ENCODE measurements at places on chromosomes 16 and 17.

DNA sequence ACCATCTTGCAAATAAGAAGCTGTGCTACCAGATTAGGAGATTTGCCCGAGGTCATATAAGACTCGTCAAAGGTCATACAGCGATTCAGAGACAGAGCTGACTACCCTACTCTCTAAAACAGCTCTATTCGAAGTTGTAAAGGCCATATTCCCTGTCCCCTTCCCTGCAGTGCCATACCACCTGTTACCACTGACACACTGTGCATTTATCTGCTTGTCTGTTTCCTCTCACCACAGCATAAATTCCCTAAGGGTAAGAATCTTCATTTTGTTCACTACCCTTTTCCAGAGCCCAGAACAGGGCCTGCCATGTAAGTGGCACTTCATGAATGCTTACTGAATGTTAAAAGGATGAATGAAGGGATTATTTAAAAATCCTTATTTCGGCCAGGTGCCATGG, 3.4 kb upstream of the KSR1 start:
- no peak for DNase-seq

- DNase-seq, result no peak
Observed at GRCh38 chr16:63372283-63372682, 1336.0 kb upstream of the CDH8 start.

GRCh38 chr17:75959051-75959838, 18.4 kb upstream of the FBF1 start:
- DNase-seq, result no peak

GRCh38 chr16:56697456-56698155, 15.3 kb downstream of the MT1X start:
- no peak for DNase-seq

DNA sequence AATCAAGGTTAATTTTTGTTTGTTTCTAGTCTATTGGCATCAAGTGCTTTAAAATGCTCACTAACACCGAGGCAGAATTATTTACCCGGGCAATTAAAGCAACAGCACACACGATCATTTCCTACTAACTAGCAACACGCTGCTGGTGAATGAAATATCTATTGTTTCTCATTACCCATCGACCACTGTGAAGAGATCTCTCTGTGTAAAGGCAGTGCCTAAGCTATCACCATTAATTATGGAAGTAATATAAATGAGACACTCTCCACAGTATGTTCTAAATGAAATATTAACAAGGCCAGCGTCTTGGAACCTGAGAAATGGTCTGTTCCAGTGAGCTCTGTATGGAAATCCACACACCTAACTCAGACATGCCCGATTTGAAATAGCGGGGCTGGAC, 397.6 kb downstream of the MAF start:
- DNase-seq, result no peak

GRCh38 chr17:79811011-79811867, 14.4 kb upstream of the CBX8 start:
- peak; percentile 31 for DNase-seq

DNA sequence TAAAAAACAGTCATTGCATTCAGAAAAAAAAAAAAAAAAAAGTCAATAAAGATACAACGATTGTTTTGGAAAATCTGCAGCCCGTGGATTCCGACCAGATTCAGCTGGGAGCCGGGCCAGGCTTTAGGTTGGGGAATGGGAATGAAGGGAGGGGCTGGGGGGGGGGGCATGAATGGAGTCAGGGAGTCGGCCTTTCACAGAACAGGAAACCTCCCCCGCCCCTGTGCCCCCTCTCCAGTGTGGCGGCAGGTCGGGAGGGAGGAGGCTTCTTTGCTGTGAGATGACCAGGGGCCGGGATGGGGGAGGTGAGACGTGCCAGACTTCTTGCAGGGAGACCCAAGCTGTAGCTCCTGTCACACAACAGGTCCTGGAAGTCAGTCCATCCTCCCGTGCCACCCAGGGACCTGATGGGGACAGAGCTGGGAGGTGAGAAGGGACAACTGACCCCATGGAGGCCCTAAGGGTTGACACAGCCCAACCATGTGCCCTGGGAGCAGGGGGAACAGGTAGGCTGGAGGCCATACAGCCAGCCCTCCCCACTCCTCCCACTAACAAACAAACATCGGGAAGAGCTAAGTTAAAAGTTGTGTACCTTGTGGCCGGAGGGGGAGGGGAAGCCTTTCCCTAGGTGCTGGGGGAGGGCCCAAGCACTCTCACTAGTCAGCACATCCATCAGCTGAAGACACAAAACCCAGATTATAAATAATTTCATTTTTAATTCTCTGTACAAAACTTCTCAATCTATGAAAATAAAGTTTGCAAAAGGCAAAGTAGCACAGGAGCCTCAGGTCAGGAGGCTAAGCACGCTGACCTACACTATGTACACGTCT, 25.2 kb downstream of the SREBF1 start:
- no peak for DNase-seq

DNA sequence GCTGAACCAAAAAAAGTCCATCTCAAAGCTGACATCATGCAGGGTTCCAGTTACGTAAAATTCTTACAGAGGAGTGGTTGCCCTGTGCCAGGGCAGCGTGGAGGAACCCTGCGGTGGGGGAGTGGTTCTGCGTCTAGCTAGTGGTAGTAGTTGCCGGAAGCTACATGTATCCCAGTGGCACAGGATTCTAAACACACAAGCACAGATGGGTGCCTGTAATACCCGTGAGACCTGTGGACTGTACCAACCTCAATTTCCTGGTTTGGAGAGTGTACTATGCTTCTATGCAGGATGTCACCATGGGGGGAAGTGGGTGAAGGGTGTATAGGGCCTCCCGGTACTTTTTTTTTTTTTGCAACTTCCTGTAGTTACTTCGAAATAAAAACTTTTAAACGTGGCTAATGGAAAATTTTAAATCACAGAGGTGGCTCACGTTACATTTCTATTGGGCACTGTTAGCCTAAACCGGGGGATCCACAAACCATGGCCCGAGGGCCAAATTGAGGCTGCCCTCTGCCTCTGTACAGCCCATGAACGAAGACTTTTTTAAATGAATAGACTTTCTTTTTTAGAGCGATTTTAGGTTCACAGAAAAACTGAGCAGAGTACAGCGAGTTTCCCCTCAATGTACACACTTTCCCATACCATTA, 38.5 kb downstream of the TBC1D16 start:
- no peak for DNase-seq

DNA sequence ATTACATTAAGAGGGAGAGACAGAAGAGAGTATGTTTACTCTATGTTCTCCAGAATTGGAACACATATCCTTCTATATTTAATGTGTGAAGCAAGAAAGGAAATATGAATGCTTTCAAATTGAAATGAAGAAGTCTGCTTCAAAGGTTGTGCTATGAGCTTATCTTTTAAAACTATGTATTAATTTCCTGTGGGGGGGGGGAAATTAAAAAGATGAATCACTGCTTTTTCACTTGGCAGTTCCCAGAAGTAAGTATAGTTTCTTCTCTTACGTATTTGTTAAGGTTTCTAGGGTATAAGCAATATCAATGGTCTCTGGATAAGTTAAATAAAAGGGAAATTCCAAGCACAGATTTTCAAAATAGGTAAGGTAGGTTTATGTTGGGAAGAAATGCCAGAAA, 7.0 kb downstream of the TERF2 start:
- DNase-seq, result peak; percentile 30

DNA sequence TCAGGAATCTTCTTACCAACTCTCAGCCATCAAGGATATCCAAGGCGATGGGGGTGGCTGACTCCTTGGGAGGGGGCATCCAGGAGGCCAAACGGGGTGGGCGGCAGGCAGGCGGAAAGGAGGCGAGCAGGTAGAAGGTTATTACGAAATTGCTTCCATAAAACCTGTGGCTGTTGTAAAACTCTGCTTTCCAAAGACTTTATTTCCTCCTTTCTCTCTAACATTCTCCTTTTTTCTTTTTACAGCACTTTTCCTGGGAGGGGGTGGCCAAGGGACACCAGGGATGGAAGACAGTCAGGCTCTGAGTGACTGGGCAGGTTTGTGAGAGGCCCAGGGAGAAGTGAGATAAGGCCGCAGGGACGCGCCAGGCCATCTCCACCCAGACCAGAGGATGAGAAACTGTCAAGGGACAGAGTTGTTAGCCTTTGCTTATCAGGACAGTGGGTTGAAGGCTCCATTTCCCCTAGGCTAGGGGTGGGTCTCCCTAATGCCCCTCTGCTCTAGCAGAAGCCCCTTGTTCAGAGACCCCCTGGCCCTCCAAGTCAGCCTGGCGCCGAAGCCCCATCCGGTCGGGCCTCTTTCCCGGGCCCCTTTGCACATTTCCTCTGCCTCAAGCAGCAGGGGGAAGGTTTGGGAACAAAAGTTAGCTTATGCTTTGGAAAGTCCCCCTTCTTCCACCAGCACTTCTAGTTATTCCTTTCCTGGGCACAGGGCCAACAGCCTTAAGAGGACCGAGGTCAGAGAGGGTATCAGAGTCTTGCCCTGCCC, 5.0 kb upstream of the HOXB9 start:
- DNase-seq, result no peak

- peak; percentile 46 for DNase-seq
Observed at GRCh38 chr16:70460737-70461261, 6.4 kb downstream of the FCSK start.

- no peak for DNase-seq
Observed at GRCh38 chr16:85996843-85997242, 97.9 kb downstream of the IRF8 start.

DNA sequence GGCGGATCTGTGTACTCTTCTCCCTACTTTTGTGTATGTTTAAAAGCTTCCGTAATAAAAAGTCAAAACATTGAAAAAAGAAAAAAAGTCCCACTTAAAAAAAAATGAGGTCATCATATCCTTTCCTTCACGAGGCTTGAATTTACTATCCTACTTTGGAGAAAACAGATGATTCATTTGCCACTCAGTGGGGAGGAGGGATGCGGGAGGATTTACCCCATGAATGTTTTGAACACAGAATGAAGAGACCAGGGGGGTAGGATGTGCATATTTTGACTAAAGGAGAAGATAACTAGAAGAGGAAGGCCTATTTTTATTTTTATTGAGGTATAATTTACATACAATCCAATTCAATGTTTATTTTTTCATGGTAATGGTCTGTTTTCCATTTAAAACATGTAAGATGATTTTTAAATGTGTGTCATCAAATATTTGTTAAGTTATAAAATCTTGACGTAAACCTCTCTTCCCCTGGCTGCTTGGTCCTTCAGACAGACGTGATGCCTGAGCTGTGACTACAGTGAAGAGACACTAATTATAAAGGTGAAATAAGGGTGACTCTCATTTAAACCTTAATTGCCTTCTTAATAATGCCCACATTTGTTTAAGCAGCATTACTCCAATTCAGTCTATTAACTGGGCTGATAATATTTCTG, 135.4 kb upstream of the AXIN2 start:
- peak; percentile 89 for DNase-seq

GRCh38 chr16:56237451-56237930, 46.2 kb downstream of the GNAO1 start:
- DNase-seq, result peak; percentile 61

- DNase-seq, result no peak
Observed at GRCh38 chr17:60598001-60598736, 1.8 kb upstream of the PPM1D start.

DNA sequence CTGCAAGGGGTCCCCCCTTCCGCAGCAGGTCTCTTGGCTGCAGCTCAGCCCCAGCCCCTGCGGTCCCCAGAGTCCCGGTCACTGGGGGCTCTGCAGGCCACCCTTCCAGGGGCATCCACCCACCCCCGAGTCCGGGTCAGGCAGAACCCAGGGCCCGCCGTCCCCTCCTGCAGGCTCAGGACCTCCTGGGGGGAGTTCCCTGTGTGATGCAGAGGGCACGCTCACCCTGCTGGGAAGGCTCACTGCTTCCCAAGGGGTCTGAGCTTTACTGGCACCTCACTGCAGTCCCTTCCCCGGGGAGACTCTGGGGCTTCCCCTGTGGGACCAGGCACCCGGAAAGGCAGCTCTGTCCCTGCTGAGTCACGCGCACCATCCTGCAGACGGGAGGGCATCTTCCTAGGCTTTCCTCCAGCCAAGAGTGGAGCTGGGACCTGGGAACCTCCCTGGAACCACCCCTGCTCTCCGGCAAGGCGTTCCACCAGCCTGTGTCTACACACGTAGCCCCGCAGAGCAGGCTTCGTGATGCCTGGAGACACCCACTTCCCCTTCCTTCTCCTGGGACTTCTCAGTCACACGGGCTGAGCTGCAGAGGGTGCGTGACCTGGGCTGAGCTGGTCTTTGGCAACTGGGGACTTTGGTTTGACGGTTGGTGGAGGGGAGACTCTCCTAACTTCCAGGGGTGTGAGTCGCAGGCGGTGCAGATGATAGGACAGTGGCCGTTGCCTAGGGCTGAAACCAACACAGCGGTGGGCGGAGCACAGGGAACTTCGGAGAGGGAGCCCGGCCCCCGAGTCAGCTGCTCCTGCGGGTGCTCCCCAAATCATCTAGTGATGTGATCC, 23.4 kb downstream of the SLC25A10 start:
- peak; percentile 50 for DNase-seq

DNA sequence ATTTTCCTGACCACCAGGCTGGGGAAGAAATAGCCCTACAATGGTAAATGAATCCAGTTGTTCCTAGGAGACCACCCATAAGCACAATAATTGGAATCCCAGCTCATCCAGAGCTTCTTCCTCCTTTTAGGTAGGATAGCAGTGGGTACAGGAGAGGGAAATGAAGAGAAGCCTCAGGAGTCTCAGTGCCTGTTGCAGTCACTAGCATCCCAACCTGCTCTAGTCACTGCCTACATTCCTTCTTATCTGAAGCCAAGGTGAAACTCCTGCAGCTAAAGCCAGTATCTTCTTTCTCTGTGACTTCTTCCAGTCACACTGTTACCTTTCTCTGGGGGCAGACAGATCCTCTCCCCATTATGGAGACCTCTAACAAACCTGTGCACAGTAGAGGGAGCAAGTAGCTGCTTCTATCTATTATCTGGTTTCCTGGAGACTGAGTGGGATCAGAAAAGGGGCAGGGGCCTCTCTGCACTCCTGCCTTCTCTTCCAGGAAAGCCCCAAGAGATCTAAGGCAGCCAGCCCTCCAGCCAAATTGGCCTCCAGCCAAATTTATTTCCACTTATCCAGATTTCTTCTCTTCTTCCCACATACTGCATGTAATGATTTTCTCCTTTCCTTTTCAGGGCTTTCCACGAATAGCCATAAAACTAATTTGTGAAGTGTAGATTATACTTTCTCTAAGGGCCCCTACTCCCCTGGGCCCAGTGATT, 85.5 kb downstream of the SSH2 start:
- no peak for DNase-seq

GRCh38 chr16:15599303-15600070, 43.5 kb downstream of the MARF1 start:
- peak; percentile 17 for DNase-seq

GRCh38 chr17:5225668-5226457, 8.8 kb downstream of the SCIMP start:
- no peak for DNase-seq

GRCh38 chr17:44218344-44219107, 949 bp downstream of the UBTF start:
- DNase-seq, result peak; percentile 92
